ENCODE measurements at places on chromosomes 6 and 20.

DNA sequence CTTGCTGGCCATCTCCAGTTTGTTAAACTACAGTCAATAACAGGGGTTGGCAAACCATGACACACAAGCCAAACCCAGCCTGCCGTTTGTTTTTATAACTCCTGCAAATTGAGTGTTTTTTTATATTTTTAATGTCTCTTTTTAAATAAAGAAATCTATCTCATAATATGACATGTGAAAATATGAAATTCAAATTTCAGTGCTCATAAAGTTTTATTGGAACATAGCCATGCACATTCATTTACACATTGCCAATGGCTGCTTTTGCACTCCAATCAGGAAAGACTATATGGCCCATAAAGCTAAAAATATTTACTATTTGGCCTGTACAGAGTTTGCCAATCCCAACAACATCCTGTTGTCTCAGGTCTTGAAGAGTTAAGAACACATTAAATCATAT lies 129.0 kb upstream of the SRSF6 start:
- no peak for DNase-seq

- DNase-seq = no peak
Observed at GRCh38 chr20:5153612-5154542, 27.1 kb downstream of the CDS2 start.

GRCh38 chr6:68834551-68834950 lies 199.5 kb downstream of the ADGRB3 start:
- DNase-seq = no peak

DNA sequence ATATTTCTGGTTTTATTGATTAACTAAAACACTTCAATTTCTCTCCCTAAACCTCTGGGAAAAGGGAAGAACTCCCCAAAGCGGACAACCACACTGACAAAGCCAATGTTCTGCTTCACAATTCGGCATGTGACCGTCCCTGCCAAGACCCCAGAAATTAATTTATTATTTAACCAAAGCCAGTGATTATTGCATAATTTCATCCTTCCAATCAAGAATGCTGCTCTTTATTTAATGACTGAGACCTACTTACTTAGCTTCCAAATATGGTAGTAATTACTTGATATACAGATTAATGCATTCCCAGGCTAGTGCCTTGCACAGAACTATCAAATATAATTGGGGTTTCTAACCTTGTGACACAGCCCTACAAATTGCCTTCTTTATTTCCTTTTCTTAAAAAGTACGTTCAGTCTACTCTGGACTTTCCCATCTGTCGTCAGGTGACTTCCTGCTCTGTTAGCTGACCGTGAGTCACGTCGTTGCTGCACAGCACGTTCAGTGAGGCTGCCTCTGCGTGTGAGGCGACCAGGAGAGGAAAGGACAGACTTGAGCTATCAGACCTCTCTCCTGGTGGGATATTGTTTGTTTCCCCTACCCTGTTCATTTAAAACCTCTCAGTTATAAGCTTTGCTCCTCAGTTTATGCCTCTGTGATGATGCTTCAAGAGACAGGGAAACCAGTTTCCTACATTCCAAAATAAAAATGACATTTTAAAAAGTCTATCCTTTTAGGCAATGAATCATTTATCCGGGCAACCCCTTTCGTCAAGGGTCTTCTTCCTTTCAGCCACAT lies 55.7 kb upstream of the TNFAIP3 start:
- peak; percentile 63 for DNase-seq

DNA sequence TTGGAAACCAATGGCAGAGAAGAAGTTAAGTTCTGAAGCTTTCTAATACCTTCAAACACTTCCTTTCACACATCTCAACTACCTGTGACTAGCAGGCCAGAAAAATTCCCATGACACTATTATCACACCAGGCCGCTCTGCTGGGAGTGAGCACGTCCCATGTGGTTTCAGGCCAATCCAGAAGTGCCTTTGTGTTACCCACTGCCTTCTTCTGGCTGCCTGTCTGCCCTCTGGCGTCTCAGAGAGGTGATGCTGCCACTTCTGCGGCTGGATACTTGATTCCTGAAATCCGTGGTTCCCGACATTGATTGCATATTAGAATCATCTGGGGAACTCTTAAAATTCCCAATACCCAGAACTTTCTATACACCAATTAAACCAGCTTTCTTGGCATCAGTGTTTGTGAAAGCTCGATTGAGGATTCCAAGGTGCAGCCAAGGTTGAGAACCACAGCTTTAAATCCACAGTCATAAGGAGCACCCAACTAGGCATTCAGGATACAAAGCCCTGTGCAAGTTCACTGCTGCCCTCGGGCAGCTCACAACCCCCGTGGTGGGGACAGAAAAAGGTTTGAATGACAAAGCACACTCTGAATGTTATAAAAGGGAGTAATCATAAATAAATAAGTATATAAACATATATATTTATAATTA lies 65.6 kb downstream of the STMND1 start:
- no peak for DNase-seq

GRCh38 chr6:127833336-127833735 lies 67.5 kb downstream of the THEMIS start:
- no peak for DNase-seq

DNA sequence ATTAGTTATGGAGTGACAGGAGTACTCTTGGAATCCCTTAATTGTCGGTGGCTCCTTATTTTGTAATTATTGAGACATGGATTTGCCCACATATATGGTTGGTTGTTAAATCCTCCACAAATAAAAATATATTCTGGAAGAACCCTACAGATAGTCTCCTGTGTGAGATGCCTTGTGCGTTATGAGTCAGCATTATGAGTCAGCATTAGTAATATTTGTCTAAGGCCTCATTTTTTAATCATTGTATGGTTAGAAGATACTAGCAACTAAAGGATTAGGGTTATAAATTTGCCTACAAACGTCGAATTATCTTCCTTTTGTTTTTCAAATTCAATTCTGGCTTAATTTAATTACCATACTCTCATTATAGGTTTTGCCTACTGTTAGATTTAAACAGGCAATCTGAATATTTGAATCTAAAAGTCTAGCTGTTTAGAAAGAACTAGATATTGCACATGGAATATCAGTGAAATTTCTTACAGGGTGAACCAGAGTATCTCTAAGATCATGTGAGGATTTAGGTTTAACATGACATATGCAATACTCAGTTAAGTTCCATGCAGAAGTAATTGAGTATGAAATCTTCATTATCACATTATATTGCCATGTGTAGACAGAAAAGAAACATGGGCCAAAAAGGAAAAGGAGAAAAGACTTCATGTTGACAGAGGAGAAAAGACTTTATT lies 5.9 kb downstream of the C6orf58 start:
- DNase-seq = no peak

DNA sequence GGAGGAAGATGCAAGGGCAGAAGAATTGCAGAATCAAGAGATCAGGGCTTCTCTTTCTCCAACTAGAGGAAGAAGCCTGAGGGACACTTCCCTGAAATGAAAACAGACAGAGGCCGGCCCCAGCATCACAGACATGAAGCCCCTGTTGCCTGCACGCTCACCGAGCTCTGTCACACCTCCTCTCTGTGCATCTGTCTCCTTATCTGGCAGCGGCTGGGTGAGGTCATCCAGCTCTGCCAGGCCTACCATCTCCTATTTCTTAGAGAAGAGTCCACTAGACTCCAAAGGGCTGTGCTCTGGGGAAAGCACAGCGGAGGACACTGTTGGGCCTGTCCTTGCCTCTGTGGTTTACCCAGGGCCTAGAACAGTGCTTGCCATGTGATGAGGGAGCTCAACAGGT lies 71.9 kb upstream of the MLN start:
- no peak for DNase-seq

DNA sequence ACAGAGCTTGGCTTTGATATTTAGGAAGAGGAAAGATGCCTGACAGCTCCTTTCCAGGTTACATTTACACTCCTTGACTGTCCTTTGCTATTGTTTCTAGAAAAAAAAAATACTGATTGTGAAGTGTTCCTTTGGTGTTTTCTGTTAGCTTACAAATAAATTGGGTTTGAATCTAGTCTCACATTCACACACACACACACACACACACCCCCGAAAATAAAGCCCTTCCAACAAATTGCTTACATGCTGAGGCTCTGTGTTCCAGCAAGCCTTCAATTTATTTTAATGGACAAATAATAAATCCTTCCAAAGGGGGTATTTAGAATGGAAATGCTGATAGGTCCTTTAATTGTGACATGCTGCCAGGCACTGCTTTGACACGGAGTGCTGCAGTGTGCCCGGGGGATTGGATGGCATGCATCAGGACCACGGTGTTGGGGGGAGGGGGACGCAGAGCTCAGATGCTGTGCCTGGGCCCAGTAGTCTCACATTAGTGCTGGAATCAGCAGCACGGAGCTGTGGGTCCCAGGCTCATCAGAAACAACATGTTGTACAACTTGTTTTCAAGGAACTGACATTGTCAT lies 199.9 kb downstream of the CD83 start:
- DNase-seq = no peak

DNA sequence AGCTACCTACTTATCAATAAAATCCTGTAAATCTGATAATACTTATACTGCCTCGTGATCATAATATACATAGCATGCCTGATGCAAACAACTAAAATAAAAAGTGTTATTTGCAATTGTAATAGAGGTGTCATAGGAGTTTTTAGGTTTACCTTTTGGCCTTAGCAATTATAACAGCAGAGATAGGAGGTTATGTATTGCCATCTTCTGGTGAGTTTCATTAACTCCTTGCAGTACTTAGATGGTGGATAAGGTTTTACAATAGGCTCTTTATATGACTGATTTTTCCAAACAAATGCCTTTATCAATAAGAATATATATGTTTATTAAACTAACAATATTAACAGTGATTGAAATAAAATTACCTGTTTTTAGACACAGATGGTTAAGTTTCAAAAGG lies 27.8 kb upstream of the MYCT1 start:
- no peak for DNase-seq

GRCh38 chr6:121040831-121041230 lies 293.4 kb downstream of the TBC1D32 start:
- DNase-seq = no peak

- no peak for DNase-seq
Observed at GRCh38 chr6:18339599-18339998, 47.6 kb upstream of the RNF144B start.

GRCh38 chr20:51446230-51446629 lies 96.3 kb downstream of the NFATC2 start:
- DNase-seq = no peak

DNA sequence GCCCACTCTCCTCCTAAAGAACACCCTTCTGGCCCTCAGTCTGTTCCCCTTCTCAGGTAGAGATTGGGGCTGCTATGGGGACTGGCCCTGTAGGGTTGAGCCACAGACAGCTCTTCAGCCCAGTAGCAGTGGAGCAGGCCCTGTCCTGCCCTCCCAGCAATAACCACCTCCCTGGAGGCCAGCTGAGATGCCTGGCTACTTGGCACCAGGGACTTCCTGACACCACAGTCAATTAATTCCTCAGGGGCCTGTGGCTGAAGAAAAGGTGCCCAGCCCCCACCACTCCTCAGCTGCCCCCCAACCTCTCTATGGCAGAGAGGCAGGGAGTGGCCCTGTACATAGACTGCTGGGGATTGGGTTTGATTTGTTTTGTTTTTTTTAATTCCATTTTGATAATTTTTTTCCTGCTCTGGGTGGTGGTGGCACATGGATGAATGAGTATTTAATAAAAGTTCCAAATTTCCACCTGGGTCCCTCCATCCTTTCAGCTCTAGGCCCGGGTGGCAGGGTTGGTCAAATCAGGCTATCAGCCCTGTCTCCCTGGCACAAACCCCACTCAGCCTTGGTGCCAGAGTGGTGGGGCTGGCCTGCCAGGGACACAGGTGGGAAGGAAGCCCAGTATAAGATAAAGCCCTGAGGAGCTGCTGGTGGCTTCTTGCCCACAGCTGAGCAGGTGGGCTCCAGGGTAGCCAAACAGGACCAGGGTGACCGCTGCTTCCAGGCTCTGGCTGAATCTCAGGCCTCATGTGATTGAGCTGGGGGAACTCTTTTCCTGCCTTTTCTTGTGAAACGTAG lies 1.9 kb upstream of the DEF6 start:
- DNase-seq = no peak

- no peak for DNase-seq
Observed at GRCh38 chr6:70094156-70094555, 208.7 kb downstream of the COL9A1 start.

DNA sequence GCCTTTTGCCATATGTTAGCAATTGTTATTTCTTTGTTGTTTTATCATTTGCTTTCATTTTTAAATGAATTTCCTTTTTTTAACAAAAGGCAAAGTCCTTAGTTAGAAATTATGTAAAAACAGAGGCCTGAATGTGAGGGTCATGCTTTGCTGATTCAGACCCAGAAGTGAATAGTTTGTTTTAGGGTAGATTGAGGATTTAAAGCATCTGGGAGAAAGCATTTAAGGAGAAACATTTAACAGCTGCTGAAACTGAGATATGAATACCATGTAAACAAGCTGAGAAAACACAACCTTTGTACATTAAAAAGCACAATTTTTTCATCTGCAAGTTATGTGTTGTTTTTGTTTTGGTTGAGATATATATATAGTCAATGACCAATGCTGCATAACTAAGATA lies 8.0 kb downstream of the HTR1B start:
- no peak for DNase-seq

- DNase-seq = no peak
Observed at GRCh38 chr20:1373614-1374013, 19.2 kb downstream of the FKBP1A start.

DNA sequence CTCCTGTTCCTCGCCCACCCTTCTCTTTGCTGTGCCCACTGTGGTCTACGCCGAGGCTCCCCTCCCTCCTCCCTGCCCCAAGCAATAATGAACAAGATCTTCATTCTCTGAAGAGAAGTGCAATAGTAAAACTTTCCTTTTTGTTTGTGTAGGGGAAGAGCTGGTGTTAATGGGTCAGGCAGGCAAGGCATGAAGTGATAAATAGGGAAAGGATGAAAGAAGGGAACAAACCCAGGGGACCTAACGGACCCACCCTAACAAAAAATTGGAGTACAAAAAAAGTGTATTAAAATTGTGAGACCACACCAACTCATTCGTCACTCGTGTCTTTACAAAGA lies 66.9 kb downstream of the ZBTB2 start:
- no peak for DNase-seq

DNA sequence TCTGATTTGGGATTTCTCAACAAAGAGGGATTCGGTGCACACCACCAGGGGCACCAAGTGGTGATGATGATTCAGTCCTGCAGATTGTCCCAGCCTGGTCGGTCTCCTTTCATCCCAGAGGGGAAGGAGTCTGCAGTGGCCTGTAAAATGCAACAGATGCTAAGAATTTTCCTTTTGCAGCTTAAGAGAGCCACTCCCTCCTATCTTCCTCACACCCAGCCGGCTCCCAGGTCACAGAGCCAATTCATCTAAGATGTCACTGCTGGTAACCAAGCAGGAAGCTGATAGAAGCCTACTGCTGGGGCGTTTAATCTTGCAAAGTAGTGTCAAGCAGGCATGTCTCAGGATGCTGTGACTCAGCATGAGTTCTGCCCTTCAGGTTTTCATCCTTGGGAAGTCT lies 203.8 kb upstream of the LRFN2 start:
- DNase-seq = no peak

DNA sequence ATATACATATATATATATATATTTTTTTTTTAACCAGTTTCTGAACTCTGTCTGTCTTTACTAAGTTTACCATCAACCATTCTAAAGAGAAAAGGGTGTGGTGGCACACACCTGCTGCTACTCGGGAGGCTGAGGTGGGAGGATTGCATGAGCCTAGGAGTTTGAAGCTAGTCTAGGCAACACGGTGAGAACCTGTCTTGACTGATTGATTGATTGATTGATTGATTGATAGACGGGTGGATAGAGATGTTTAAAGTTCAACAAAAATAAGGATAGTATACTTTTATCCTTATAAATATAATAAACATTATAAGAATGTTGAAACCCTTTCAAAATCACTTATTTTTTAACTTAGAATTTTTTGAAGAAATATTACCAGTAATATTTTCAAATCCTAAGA lies 30.2 kb downstream of the CEP57L1 start:
- no peak for DNase-seq
